ENCODE measurements at places on chromosomes 6 and 20.

DNA sequence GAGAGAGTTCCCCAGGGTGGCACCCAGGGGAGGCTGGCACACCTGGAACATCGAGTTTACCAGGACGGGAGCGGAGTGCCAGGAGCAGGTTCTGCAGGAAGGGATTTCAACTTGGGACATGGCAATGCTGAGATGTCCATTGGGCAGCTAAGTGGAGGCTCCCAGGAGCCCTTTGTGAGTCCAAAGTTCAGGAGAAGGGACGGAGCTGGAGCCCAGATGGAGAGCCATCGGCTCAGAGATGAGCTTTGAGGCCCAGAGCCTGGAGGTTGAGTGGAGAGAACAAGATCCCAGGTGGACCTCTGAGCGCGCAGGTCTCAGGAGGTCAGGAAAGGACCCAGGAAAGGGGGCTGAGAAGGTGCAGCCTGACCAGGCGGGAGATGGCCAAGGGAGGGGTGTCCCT, 67.5 kb upstream of the AFDN start:
- DNase-seq: no peak

DNA sequence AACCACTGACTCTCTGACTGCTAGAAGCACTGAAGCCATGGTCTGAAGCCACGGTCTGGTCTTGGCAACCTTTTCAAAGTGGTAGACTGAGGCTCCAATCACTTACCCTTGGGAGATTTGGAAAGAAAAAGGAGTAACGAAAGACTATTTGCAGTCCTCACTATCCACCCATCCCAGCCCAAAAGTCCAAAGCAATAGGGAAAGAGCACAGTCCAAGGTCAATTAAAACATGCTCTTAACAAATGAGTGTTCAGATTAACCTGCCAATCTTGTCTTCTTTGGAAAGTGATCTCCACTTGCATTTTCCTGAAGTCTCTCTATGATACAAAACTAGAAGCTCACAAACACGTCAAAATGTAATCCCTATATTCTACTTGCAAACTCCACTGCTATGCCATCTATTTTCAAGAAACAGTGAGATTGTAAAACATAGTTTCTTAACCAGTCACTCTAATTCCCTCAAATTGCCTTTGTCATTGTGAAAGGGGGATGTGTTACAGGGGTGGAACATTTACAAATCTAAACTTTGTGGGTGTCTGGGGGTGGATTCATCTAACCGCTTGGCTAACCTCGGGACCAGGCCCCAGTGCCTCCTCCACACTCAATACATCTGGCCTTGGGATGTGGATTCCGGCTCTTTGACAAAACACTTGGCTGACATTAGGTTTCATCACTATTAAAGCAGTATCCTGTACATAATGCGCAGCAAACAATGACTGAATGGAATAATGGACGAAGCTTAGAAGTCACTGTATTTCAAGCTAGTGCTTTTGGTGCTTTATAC, 56.4 kb downstream of the B4GALT5 start:
- no peak for DNase-seq

GRCh38 chr20:13717631-13718044, 67.1 kb downstream of the ESF1 start:
- DNase-seq: no peak

- no peak for DNase-seq
Observed at GRCh38 chr6:7813704-7814103, 87.8 kb downstream of the BMP6 start.

- DNase-seq: no peak
Observed at GRCh38 chr6:110366256-110366655, 8.1 kb upstream of the METTL24 start.

All from activated CD4-positive, alpha-beta T cell treated with anti-CD3 and anti-CD28 coated beads, Interleukin-2, amount 50 U/mL, for 24 hours (primary cell).